Small intestine (tissue), 16 donors: ENCODE measurements at places on chromosomes 12 and 14. TPM values are rescaled to one million over a fixed set of nuclear protein-coding genes. Genes with fewer than 3 reads are reported as not detected.

DNA sequence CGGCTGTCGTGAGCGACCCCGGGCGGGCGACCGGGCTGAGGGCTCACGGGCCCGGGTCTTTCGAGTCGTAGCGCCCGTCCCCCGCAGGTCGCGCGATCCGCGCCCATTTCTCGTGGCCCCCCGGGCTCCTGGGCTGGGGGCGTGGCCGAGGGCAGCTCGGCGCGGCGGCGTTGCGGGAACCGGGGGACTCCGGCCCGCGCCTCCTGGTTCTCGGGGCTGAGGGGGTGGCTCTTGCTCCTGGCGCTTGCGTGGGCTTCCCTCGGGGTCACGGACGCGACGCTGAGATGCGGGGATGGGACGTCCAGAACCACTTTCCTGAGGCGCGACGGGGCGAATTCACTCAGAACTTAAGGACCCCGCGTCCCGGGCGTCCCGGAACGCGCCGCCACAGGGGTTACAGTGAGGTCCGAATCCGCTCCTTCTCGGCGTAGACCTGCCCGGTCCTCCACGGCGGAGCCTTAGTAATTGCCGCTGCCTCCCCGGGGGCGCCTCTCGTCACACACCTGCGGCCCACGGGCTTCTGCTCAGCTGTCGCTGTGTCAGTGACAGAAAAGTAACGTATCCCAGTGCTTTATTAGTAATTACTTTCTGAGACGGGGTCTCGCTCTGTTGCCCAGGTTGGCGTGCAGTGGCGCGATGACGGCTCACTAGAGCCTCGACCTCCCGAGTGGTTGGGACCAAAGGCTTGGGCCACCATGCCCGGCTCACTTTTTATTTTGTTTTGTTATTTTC is 606 bp downstream of the EP400 start:
- DNase-seq, result no peak

GRCh38 chr12:76765598-76765997 is 1.7 kb downstream of the ZDHHC17 start:
- DNase-seq, result no peak

Gene GPR68
- 0.54 TPM for polyA plus RNA-seq

DNA sequence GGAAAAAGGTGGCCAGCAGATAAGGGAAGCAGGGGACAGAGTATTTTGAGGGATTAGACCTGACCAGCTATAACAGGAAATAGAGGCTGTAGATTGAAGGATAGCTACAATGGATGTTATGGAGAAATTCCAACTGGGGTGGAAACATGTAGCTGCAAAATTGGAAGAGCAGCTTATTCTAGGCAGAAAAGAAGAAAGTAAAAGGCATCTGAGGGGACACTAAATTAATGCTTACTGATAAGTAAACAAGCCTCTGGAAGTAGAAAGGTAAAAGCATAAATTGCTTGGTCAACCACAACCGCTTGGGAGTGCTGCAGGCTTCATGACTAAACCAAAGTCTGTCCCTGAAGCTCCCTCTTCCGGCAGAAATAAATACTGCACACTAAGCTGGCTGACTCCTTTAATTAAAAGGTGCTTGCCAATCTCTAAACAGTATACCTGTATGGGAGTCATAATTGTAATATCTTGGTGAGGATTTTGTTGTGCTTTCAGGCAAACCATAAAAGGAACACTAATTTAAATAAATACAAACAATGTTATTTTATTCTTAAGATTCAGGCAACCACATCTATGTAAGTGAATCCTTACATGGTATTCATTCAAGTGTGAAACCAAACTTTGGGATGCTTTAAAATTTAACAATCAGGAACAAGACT is 7.7 kb downstream of the UBC start:
- peak; percentile 97 for DNase-seq

- DNase-seq, result no peak
These were observed 23.4 kb upstream of the PRIMA1 start for GRCh38 chr14:93811676-93812075.

DNA sequence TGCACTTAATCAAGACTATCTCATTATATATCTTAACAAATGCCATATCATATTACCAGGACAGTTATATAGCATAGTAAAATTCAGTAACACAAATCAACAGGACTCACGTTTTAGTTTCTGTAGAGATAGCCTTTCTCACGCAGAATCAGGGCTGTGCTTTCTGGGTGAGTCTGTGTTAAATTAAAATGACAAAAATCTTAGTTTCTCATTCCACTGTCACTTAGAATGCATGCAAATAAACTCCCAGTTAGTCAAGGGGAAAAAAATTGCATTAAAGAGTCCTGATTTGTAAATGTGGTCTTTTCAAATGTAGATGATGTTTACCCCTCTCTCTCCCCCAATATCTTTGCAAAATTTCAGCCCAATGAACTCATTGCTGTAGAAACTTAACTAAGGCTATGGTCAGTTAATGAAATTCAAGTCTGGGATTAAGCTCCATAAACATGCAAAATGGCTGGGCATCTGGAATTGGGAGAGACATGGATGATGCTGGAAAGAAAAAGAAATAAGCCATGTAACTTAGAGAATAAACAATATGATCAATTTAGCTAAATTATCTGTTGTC is 77.8 kb upstream of the MGAT4C start:
- DNase-seq, result no peak

DNA sequence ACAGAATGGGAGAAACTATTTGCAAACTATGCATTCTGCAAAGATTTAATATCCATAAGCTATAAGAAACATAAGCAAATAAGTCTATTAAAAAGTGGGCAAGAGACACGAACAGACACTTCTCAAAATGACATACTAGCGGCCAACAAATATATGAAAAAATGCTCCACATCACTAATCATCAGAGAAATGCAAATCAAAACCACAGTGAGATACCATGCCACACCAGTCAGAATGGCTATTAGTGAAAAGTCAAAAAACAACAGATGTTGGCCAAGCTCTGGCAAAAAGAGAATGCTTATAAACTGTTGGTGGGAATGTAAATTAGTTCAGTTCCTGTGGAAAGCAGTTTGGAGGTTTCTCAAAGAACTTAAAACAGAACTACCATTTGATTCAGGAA is 121.3 kb downstream of the KCNMB4 start:
- no peak for DNase-seq

GRCh38 chr12:184811-185575 is 29.0 kb downstream of the SLC6A12 start:
- no peak for DNase-seq

Gene IL31
- polyA plus RNA-seq, result not detected

- no peak for DNase-seq
These were observed 1.7 kb downstream of the FOS start for GRCh38 chr14:75280291-75280830.

DNA sequence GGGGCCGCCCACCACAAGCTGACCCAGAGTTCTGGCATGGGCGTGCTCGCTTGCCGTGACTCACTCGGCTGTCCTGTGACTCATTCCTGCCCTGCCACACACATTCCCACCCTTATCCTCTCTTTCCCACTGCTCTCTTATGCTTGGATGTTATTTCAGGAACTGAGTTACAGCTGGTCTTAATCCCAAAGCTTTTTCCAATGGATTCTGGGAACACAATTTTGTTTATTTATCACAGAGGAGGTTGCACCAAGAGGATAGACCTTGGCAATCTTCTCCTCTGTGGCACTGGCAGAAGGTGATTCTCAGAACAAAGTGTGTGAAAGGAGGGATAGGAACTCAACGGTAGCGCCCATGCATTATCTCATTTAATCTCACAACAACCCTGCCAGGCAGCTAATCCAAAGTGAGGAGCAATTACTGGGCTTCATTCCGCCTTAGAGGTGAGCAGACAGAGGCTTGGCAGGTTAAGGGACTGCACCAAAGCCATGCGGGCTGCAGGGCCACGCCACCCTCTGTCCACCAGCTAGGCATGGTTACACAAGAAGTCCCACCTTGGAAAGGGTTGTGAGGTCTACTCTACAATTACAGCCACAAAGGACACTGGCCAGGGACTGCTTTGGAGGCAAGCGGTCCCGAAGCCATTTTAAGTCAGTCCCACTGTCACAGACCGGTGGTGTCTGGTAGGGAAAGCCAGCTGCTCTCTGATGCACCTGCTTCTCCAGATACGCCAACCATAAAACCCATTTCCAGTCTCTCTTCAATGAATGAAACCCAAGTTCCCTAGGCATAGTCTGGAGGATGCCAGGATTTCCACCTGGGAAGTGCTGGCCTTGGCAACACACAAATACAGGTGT is 32.9 kb downstream of the SYNE3 start:
- peak; percentile 77 for DNase-seq

Gene DNAJC22
- polyA plus RNA-seq, result 14.9 TPM

DNA sequence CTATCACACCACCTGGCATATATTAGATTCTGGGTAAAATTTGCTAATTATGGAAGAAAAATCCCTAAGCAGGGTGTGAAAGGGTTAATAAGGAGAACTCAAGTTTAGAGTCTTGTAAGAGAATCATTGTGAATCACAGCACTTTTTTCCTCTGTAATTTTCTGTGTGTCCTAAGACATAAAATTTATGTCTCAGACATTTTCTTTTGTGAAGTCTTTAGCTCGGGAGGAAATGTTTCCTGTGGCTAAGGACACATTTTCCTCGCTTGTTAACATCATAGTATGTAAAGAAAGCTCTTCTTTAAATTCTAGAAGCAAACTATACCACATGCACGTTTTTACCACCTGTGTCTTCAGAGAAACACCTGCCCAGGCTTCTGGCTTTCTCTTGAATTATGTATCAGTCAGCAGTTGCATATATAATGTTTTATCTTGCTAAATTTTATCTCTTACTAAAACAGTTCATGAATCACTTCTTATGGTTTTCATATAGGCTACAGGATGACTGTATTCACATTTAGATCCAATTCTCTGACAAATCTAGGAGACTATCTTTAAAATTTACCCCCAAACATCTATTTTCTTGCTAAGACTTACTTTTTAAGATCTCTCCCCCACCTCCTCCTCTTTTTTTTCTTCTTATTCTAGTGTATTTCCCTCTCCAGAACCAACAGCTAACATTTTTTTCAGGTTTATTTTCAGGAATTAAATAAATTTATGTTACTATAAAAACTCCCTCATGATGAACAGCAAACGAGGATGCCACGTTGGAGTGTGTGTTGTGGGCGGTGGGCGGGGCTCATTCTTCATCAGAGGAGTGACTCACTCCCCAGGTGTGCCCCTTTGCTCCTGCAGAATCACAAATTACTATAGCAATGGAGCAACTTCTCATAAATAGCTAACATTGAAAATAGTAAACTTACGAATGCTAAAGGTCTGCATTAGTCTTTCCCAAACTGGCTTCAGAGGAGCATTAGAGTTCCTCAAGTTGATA is 11.6 kb upstream of the CSRP2 start:
- no peak for DNase-seq

- DNase-seq, result no peak
These were observed 95.8 kb downstream of the NELL2 start for GRCh38 chr12:44780221-44780790.

DNA sequence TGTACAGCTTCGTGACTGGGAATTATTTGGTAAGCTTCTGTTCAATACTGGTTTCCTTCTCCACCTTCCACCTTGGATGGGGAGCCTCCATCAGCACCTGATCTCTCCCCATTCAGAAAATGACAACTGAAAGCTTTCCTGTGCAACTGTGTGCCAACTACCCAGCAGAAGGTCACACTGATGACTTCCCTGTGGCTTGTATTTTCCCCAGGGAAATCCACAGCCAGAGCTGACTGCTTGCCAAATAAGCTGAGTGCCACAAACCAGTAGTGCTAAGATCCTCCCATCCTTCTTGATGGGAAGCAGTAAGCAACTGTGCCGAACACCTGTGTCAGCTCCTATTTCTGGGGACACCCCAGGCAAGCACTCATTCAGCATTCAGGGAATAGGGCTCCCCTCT is 257.2 kb upstream of the SOX5 start:
- DNase-seq, result no peak

DNA sequence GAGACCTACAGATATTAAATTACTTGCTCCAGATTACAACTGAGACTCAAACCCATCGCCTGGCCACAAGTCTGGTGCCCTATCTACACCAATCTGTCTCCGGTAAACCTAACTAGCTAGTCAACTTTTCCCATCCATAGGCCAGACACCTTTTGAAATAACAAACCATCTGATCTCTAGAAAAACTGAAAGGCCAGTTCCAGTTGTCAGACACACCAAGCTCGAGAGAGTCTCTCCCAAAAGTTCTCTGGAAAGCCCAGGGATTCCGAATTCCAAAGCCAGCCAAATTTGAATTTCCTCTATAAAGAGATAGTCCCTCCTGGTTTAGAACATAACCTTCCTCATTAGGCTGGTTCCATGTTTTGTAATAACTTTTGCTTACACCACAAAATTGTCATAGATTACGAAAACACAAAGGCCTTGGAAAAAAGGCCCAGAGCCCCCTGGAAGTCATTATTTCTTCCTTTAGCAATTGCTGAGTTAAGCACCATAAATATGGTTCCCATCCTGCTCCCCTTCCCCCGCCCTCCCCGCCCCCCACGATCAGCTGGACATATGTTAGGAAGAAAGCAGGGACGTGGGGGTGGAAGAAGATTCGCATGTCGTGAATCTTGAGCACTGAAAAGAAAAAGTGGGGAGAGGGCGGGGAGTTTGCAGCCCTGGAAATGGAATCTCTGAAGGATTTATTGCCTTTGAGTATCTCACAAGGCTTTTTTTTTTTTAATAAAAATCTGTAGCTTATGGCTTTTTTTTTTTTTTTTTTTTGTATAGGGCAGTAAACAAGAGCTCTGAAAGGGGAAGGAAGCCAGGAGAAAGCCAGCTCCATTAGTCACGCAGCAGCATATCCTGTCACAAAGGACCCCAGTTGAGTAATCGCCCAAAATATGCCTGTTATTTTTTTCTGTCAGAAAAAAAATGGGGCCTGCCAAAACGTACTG is 110.4 kb downstream of the ZFP36L1 start:
- peak; percentile 33 for DNase-seq

GRCh38 chr14:35632676-35633075 is 98.7 kb downstream of the INSM2 start:
- no peak for DNase-seq

- DNase-seq, result no peak
These were observed 917.0 kb downstream of the LRFN5 start for GRCh38 chr14:42523666-42524065.

DNA sequence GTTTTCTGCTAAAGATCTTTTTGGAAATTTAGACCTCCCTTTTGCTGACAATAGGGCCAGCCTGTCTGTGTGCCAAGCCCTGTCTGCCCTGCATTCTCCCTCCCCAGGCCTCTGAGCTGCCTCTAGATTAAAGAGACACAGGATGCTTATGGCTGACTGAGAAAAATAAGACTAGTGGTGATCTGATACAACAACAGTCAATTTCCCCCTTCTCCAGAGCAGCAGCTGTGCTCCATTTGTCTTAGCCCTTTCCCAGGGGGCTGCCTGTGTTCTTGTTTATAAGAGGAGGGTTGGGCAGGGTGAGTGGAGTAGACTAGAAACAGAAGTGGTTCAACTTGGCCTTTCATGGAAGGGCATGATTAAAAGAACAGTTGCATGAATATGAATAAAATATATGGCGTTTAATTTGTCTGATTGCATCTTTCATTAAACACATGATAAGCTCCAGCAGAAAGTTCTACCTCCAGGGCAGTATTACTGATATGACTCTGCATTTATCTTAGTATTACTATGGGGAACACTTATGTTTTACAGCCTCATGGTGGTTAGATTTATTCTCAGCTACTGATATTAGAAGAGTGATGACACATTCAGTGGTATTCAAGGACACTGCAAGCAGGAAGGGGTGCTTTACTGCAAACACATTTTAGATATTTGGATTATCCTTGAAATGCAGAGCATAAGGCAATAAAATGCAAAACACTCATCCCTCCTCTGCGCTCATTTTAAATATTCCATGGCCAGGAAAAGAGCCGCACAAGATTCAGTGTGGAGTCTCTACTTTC is 150.2 kb upstream of the CLEC14A start:
- DNase-seq, result no peak

GRCh38 chr12:54437243-54437642 is 18.2 kb upstream of the ITGA5 start:
- DNase-seq, result no peak
